ENCODE measurements at places on chromosomes 11 and 22. TPM values are rescaled to one million over a fixed set of nuclear protein-coding genes. Genes with fewer than 3 reads are reported as not detected.

DNA sequence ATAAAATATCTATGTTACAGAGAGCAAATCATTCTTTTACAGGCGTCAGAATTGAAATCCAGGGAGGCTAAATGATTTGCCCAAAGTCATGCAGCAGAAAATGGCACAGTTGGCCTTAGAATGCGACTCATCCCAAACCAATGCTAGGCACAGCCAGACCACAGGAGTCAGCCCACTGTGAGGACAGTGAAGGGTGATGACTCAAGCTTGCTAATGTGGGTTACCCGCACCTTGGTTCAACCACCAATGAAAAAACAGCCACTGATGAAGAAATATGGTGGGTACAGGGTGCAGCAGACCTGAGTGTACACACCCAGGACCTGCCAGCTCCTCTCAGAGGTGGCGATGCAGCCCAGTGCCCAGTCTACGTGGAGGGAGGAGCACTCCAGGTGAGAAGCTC lies 89.7 kb downstream of the ZC3H12C start:
- DNase-seq: no peak

DNA sequence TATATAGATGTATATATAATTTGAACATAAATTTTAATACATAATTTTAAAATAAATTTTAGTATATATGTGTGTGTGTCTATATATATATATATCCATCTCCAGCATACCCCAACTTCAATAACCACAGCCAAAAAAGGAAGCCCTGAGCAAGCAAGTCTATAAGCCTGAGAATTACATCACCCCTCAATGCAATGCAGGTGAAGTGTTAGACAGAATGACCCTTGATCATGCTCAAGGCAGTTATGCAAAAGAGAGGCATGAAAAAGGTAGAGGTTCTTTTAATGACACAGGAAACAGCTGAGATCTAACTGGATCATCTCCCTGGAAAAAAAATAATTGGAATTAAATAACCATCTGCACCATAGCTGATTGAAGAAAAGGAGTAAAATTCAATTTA lies 557.9 kb upstream of the ANO5 start:
- DNase-seq: no peak

DNA sequence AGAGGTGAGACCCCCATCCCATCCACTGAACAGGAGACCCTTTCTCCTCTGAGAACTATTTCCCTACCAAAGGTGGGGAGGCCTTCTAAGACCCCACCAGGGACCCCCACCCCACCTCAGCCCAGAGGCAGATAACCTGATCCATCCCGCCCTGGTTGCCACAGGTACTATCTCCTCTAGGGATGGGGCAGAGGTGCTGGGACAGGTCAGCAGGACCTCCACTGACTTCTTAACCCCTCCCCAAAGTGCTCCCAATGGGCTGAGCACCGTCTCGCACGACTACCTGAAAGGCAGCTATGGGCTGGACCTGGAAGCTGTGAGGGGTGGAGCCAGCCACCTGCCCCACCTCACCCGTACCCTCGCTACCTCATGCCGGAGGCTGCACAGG lies 4.3 kb downstream of the INPPL1 start:
- no peak for DNase-seq

Gene OR8D4
- total RNA-seq: not detected

DNA sequence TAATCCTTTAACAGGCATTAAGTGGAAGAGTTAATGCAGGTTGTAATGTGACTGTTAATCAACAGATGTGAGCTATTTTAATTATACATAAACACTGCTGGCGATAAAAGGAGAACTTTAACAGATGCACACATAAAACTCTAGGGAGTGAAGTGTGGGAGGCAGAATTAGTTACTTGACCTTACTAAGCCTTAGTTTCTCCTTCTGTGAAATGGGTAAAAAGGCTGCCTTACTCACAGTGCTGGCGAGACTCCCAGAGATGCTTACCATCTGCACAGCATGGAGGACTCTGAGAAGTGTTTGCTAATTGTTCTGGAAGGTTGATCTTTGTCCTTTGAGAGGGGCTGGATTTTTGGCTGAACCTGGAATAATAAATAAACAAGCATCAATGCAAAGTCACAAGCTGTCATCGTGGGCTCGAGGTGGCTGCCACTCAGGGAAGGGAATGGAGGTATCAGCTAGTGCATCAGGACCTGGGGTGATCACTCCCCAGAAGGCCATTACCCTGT lies 58.6 kb upstream of the MPEG1 start:
- no peak for DNase-seq

DNA sequence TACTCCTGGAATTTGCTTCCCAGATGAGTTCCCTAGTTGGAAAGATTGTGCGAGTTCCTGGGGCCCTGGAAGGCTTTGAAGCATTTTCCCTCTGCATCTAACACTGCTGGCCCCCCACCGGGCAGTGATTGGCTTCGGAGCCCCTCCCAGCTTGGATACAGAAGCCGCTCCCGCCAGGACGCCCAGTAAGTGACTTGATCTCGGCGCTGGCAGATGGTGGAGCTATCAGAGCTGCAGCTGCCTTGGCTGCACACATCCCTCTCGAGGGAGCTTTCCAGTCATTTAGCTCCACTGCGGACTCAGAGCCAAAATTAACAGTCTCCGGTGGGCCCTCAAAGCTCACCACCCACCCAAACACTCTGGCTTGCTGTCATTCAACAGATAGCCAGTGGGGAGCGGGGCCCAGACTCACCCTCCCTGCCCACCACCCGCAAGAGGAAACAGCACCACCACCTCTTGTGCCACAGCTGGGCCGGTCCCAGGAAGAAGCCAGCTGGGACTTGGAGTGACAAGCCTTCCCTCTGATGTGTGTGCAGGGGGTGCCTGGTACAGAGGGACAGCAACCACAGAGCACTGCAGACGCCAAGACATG lies 162.3 kb downstream of the TRIM29 start:
- no peak for DNase-seq

DNA sequence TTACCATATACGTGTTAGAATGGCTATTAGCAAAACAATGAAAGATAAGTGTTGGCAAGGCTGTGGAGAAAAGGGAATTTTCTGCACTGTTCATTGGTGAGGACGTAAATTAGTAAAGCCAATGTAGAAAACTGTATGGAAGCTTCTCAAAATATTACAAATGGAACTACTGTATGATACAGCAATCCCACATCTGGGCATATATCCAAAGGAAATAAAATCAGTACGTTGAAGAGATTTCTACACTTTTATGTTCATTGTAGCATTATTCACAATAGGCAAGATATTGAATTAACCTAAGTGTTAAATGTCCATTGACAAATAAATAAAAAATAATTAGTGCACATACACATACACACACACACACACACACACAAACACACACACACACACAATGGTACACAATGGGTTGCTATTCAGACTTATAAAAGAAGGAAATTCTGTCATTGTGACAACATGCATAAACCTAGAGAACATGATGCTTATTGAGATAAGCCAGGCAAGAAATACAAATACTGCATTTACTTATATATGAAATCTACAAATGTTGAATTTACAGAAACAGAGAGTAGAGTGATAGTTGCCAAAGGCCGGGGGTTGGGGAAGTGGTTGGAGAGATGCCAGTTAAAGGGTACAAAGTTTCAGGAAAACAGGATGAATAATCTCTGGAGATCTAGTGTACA lies 565.8 kb upstream of the LRRC4C start:
- no peak for DNase-seq

DNA sequence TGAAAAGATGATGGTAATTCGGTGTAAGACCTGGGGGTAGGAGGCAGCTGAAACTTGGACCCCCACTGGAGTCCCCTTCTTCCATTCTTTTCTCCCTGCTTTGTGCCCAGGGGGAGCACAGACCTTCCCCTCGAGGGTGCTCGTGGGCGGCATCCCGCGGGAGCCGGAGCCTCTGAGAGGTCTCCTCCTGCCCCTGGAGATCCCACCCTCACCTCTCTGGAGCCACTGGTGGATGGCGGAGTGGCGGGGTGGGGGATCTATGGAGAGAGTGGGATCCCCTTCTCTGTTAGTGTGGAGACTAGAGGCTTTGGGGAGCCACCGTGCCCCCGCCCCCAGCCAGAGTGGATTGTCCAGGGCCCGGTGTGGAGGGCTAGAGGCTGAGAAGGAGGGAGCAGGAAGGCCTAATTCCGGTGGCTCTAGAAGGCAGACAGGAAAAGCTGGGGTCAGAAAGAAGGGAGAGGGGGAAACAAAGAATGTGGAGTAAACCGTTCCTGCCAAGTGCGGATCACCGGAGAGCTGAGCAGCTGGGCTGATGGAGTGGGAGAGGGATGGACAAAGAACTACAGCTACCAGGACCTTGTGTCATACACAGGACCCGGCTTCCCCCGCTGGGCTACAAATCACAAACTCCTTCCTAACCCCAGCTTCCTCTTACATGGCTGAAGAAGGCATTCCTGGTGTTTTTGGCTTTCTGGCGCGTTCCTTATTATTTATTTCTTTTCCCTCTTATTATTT lies 41.9 kb downstream of the KCNJ1 start:
- no peak for DNase-seq

DNA sequence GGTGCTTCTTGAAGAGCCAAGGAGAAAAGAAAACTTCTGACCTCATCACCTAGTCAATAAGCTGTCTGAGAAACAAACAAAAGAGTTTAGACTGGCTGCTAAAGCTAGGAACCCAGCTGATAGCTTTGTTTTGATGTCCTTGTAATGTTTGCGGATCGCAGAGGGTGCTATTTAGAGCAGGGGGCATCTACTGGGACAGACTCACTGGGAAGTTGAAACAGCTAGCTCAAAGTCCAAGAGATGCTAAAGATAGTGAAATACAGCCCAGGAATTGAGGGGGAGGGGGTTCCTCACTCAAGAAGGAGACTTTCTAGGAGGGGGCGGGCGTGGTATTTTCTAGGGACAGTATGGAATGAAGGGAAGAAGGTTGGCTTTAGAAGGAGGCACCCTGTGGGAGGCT lies 18.9 kb downstream of the ZBTB16 start:
- DNase-seq: no peak

DNA sequence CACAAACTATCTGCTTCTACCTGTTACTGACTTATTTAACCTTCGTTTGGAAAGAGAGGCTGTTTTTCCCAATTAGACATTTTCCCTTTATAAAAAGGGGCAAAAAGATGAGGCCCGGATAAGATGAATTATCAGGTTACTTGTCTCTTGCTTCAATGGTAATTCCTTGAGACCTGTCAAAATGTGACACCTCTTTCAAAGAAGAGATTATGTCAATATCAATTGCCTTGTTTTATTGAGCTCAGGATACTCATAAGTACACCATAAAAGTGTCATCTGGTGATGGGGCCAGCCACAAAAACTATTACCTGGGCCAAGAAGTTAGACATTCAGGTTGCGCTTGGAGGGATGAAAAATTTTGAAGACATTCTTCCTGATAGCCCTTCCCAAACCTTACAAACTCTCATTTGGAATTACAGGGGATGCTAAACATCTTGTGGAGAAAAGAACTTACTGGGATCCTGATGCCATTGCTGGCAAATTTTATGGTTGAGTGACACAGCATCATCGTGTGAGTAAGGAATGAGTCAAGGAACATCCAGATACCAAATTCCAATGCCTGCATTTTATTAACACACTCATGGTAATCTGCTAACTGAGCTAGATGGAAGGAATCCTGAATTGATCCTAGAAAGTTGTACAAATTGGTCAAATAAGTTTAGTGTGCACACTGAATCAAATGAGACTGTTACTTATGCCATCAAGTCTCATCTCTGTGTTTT lies 1071.2 kb downstream of the LRRC4C start:
- no peak for DNase-seq

DNA sequence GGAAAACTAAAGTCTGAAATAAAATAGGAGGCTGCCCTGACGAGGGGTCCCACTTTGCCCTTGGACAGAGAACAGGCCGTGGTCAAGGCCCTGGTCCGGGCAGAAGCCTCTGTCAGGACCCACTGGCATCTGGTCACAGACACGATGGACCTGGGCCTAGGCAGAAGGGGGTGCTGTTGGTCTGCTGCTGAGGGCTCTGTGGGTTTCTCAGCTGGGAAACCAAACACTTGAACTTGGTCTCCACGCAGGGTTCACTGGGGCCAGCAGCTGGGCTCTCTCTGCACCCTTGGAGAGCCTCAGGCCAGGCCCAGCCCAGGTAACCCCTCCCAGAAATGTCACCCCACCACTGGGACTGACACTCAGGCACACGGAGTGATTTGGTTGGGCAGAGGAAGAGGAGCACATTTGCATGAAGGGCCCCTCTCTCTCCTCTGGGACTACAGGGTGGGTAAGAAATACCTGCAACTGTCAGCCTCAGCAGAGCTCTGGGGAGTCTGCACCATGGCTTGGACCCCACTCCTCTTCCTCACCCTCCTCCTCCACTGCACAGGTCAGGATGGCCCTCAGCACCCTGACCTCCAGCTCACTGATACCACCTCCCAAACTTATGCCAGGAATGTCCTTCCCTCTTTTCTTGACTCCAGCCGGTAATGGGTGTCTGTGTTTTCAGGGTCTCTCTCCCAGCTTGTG lies 48.1 kb upstream of the TOP3B start:
- peak; percentile 20 for DNase-seq
